Natural killer cell treated with Interleukin-12 subunit alpha and Interleukin-12 subunit beta and Interleukin-15 and Interleukin-18, amount 100 ng/mL, for 72 hours (primary cell): ENCODE measurements at places on chromosomes 1 and 21. TPM values are rescaled to one million over a fixed set of nuclear protein-coding genes. Genes with fewer than 3 reads are reported as not detected.

- peak; percentile 35 for DNase-seq
Measured at GRCh38 chr21:42304556-42305454, 10.4 kb downstream of the TFF3 start.

- no peak for DNase-seq
Measured at GRCh38 chr21:41148798-41149197, 19.2 kb upstream of the BACE2 start.

- no peak for DNase-seq
Measured at GRCh38 chr1:200951016-200951415, 56.3 kb downstream of the INAVA start.

DNA sequence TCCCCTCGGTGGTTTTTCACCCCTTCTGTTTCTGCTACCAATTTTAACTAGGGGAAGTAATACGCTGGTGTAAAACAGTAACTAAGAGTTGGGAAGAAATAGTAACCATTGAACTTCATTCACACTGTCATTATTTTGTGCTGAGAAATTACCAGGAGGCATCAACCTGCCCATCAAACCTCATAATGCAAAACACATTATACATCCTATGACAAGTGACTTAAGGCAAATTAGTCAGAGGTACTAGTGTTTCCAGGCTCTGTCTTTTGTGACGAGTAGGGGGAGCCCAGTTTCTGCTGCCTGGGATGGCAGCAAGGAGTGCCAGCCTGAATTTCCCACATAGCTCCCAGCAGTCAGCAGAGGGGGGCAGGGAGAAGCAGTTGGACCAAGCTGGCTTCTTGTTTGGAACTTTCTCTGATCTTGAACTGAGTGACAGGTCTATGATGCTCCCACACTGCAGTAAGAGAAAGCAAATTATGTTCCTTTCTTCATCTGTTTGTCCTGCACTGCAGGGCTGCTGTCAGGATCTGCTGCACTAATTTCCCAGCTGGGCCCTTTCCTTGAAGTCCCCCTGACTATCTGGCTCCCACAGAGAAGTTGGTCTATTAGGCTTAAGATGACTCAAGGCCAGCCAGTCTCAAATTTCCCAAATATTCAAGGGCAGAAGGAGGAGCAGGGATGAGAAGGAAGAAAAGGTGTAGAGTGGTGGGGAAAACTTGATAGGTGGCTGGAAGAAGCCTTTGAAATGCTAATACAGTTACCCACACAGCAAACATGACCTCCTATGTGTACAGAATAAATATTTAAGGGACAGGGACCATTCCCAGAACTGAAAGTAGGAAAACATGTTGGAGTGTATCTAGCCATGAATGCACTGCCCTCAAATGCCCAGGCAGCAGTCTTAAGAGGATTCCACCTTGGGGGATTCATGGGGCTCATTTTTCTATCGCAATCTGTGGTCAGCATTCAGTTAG is 322.8 kb downstream of the SEC16B start:
- DNase-seq, result no peak

GRCh38 chr1:61992257-61992656 is 202.4 kb upstream of the L1TD1 start:
- DNase-seq, result no peak

DNA sequence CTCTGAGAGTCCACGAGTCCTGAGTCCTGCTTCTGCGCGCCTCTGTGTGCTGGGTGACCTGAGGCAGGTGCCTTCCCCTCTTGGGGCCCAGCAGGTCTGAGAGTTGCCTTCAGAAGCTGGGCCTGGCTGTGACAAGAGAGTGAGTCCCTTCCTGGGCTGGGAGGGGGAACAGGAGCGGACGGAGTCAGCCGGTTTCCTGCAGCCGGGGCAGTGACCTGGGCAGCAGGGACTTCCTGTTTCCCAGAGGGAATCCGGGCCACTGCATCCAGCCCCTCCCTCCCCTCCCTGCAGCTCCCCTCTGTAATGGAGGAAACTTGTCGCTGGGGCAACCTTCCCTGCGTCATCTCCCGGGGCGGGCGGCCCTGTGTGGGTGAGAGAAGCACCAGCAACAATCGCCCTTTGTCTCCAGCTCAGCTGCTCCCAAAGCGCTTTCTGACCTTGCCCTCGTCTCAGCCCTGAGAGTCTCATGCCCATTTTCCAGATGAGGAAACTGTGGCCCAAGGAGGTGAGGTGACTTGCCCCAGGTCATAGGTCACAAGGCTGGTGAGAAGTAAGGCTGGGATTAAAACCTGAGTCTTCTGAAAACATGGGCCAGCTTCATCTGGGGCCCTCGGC is 61.1 kb downstream of the SDC3 start:
- no peak for DNase-seq

DNA sequence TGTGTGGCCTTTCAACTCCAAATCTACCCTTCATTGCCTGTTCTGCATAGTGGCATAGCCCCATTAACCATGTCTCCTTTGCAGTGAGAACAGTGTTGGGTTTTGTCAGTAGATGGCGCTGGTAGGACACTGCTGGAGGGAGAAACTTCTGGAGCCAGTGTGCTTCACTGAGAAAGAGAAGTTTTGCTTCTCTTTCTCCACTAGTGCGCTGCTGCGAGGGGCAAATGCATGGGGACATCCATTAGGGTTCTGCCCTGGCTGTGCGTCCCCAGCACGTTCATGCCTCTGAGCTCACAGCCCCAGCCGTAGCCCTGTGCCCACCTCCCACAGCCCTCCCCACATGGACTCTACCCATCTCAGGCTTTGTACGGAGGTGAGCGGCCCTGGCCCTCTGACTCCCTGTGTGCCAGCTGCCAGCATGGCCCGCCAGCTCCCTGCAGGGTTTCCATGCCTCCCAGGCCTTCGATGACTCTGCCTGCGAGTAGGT is 53.1 kb downstream of the RIMS3 start:
- peak; percentile 74 for DNase-seq

- no peak for DNase-seq
Measured at GRCh38 chr1:199976496-199977144, 50.9 kb upstream of the NR5A2 start.

GRCh38 chr1:39524591-39525365 is 33.3 kb downstream of the BMP8A start:
- no peak for DNase-seq

DNA sequence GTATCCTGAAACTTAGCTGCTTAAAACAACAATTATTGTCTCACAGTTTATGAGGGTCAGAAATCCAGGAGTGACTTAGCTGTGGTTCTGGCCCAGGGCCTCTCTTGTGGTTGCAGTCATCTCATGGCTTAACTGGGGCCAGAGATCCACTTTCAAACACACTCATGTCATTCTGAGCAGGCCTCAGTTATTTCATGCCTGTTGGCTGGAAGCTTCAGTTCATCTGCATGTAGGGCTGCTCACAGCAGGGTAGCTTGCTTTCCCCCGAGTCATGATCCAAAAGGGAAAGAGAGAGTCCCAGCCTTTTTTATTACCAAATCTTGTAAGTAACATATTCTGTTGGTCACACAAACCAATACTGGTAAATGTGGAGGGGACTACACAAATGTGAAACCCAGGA is 96.6 kb upstream of the B3GALT2 start:
- no peak for DNase-seq

GRCh38 chr1:91013302-91013701 is 8.5 kb downstream of the ZNF644 start:
- no peak for DNase-seq

DNA sequence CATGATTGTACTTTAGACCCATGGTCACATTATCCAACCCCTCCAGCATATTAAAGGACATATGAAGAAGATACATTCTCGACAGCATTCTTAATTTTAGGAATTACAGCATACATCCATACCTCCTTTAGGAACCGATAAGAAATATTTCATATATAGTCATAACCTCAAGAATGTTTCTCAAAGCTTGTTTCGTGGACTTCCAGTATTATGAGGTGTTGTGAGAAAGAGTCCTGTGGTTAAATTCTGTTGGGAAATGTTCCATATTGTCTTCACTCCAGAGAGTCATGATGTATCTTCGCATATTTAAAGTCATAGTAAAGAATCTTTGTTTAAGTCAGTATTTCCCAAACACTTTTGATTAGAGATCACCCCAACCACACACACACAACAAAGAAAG is 321.0 kb upstream of the SNX7 start:
- DNase-seq, result no peak

- DNase-seq, result no peak
Measured at GRCh38 chr1:150072959-150073358, 5.4 kb downstream of the VPS45 start.

GRCh38 chr1:201609661-201610318 is 70.9 kb downstream of the NAV1 start:
- DNase-seq, result no peak

Gene FAM78B
- 0.47 TPM for total RNA-seq

Gene DNTTIP2
- 101 TPM for total RNA-seq

Gene CD1D
- not detected for total RNA-seq

Gene TCP10L
- 1.1 TPM for total RNA-seq

Gene GPR25
- total RNA-seq, result not detected

Gene CELA3A
- not detected for total RNA-seq

Gene CFHR1
- total RNA-seq, result not detected

Gene BLACAT1
- not detected for total RNA-seq

Gene WASF2
- total RNA-seq, result 110 TPM

Gene PDXK
- 98.1 TPM for total RNA-seq

Gene NTMT2
- total RNA-seq, result not detected

Gene S100A14
- not detected for total RNA-seq
